ENCODE measurements at places on chromosomes 7 and 10.

GRCh38 chr10:73218431-73219191 is 28.4 kb downstream of the DNAJC9 start:
- peak; percentile 18 for DNase-seq

DNA sequence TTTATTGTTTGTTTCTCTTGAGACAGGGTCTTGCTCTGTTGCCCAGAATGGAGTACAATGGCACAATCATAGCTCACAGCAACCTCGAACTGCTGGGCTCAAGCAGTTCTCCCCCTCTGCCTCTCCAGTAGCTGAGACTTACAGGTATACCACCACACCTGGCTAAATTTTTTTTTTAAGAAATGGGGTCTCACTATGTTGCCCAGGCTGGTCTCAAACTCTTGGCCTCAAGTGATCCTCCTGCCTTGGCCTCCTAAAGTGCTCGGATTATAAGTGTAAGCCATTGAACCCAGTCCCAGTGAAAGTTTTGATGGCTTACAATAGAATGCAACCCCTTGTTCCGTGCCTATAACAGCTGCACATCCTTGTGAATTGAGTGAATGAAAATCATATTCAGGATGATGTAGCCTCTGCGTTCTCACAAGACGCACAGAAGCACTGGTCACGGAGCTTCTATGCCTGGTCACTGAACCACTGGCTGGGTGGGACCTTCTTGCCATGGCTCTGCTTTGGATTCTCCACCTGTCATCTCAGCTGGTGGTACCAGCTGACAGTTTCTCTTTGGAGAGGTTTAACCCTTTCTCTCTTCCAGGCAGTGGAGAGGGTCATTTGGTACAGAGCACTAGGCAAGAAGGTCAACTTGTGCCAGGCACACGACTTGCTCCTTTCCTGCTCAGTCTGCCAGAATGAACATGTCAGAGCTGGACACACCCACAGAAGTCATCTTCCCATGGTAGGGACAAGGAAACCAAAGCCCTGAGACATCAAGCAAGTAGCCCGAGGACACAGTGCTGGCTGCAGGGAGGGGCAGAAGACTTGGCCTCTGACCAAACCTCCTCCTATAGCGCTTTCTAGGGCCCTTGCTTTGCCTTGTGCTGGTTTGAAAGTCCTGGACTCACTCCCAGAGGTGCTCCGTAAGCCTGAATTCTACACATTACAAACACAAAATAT is 89.6 kb downstream of the ATXN7L1 start:
- DNase-seq = no peak

DNA sequence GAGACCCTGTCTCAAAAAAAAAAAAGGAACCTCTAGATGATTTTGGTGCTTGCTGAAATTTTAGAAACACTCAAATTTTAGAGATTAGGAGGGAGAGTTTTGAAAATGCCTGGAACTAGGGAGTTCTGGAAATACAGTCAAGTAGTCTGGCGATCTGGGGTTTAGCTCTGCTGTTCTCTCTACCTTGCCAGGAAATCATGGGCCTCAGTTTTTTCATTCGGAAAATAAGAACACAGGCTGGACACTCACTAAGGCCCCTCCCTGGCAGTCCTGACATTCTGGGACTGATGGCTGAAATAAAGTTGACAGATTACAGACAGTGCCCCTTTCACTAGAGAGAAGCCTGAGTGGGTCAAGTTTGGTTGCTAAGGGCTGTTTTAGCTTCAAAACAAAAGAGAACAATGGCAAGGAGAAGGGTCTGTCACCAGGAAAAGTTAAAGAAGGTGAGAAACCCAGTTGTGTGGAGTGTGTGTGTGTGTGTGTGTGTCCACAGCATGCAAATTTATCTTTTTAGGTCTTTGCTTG is 25.0 kb upstream of the CALN1 start:
- no peak for DNase-seq

DNA sequence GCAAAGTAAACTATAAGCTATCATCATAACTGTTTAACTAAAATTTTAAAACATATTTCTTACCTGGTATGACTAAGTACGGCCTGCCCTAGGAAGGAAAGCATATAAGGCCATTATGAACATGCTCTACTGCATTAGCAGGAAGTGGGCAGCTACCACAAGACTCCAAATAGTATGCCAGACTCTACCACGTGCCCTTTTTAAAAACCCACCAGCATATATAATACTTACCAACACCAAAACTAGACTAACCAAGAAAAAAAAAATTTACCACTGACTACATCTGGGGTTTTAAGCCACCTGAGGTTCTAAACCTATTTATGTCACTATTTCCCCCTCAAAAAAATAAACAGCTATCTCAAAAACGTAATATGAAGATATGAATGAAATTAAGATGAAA is 30.1 kb downstream of the NUDCD3 start:
- peak; percentile 65 for DNase-seq

GRCh38 chr10:23643111-23643780 is 204.4 kb downstream of the OTUD1 start:
- DNase-seq = no peak

GRCh38 chr7:88361357-88361756 is 54.7 kb upstream of the STEAP4 start:
- DNase-seq = no peak

- no peak for DNase-seq
These were observed 66.3 kb downstream of the C10orf143 start for GRCh38 chr10:130044067-130045061.

DNA sequence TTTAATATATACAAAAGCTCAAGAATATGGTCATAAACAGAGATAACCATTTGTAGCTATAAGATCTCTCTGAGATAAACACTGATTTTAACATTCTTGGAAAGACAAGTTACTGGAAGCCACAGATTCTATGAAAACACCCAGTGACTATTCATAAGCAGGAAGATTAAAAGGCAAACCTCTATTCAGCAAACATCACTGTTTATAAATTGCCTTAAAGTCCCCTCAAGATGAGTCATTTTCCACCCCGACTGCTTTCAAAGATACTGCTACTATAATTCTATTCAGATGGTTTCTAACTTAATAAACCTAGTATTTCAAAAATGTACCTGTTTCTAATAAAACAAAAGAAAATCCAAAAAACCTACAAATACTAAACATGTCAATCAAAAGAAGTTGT is 21.0 kb downstream of the TM9SF3 start:
- no peak for DNase-seq

DNA sequence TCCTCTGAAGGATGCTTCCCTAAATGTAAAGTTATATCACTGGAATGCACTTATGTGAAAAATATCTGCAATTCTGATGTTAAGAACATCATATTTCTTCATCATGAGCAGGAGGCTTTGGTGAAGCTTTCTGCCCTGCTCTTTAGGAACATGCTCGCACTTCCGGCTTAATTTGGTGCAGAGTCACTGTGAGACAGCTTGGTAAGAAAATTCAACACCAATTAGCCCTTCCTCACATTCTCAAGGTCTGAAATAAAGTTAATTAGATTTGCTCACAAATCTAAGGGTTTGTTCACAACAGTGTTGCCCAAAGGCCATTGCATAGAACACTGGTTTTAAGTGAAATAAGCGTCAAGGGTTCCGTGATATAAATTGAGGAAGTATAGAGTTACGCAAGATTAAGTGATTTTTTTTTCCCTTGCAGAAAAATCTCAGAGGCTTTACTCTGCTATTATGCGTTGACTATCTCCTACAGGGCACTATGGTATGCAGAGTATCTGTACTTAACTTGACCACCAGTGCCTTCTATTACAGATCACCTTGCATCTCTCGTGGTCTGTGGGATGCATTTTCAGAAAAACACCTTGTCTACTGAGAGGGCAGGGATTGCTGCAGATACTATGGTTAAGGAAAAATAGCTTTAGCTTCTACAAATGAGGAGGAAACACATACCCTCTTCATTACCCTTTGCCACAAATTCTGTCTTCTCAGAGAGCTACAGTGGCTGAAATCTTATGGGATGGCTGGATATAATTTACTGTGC is 953.9 kb downstream of the TYW1 start:
- DNase-seq = no peak

- DNase-seq = no peak
These were observed 2.1 kb downstream of the ETV1 start for GRCh38 chr7:13987395-13987794.

DNA sequence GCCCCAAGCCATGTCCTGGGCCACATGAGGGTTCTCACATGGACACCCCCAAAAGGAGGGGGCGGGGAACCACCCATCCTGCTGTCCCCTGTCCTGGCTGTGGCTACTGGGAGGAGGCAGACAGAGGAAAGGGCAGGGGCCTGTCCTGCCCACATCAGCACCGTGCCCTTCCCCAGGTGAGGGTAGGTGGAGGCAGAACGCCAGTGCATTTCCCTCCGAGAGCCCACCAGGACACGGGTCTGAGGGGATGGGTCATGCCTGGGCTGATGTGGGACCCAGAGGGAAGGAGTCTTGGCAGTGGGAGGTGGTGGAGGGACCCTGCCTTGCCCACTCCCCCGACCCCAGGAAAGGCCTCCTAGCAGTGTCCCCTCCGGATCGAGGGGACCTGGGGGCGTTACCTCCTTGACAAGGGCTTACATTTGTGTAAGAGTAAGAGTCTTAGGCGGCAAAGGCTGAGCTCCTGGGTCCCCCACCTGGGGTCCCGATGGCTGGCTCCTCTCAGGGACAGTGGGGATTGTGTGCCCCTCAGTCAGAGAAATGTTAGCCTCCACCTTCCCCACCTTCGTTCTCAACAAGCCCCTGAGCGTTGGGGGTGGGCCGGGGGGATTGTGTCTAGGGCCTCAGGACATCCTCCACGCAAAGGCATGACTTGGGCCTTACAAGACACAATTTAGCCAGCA is 6.1 kb downstream of the CRYGN start:
- DNase-seq = no peak

- peak; percentile 32 for DNase-seq
These were observed 64.0 kb downstream of the OAT start for GRCh38 chr10:124354411-124355382.

DNA sequence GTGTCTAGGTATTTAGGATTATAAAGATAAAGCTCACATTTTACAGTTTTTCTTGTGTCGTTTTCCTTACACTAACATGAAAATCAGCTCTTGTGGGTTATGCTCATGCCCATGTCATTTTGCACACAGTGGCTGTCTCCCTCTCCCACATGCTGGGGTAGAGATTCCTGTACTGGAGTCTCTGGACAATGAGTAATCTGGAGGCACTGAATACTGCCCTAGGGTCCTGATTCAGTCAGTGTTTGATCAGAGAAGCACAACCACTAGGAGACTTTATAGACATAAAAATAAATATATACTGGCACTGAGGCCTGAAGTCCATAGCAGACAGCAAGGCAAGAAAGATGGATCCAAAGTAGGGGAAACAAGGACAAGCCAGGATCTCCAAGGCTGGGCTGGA is 1008.8 kb downstream of the KCNMA1 start:
- no peak for DNase-seq

DNA sequence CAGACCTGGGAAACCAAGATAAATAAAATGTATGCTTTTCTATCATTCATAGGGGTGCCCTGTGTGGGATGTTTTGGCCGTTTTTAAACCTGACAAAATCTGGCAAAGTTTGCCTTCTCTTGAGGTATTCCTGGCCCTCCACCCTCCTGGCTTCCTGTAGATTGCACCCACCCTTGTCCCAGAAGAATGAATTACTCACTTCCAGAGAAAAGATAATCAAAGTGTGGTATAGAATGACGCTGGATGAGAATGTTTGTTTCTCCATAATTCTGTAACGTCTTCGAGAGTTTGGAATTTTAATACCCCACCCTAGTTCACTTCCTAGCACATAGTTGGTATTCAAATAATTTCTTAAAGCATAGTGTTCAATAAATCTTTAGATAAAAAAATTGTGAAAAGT is 519.7 kb upstream of the PFKP start:
- no peak for DNase-seq

DNA sequence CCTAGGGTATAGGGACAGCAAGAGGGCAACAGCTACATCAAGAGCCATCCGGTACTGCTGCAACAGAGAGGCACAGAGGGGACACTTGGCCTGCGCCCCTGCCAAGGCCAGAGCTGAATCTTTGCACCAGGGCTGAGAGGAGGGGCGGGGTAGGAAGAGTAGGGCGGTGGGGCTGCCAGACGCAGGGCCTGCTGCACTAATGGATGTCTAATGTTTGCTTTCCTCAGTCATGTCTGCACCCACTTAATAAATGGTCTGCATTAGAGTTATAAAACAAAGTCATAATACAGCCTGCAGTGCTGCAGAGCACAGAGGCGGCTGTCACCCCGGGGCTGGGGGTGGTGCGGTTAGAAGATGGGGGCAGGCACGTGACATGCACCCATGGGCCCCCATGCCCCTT is 42.2 kb upstream of the SLC29A3 start:
- no peak for DNase-seq

GRCh38 chr7:139041378-139042085 is 5.7 kb upstream of the ZC3HAV1L start:
- DNase-seq = no peak

DNA sequence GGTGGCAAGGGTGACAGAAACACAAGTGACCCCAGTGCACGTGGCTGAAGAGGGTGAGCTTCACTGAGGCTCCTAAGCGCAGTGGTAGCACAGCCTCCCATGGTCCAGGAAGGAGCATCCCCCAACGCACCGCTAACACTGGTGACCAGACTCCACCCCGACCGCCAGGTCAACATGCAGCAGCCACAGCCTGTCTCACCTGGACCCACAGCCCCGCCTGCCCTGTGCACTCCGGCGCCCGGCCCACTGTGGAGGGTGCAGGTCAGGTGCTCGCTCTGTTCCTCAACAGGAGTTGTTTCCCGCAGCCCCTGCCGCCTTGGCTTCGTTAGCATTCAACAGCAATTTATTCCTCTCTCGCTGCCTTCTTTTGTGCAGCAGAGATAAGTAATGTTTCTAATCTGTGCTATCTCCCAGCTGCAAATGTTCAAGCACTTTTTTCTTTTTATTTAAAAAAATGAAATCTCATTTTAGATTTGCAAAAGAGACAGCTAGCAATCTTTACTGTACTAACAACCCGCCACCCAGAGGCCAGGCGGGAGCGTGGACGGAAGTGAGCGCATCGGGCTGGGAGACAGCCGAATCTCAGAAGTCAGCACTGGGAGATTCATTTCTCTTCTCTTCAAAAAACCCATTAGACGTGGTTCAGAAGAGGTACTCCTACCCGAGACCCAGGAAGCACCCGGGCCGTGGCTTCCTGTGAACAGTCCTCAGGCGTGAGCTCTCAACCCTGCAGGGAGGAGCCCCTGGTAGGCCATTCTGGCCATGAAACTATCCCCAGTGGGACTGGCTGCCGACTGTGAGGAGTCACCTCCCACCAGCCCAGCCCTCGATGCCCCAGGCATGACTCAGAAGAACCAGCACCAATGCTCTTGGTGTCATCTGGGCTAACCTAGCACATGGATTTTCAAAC is 133.4 kb downstream of the MAD1L1 start:
- peak; percentile 56 for DNase-seq

DNA sequence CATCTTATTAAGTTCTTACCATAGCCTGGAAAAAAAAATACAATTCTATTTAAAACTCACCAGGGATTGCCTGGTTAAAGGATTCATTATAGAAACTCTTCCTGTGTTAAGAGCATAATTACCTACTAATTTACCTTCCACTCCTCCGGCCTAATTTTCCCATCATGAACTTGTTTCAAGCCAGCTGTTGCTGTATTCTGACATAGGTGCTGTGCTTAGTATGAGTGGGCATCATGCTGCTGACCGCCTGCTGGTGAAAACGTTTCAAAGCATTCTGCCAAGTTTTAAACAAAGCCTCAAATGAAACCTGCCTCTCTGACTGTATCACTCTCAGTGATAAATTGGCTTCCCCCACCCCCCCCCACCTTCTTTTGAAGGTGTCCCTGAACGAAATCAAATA is 47.8 kb upstream of the KCNMA1 start:
- no peak for DNase-seq

- no peak for DNase-seq
These were observed 38.6 kb downstream of the RSBN1L start for GRCh38 chr7:77734659-77735421.
